Parietal lobe (tissue), 2 donors: ENCODE measurements at places on chromosomes 12 and 14. TPM values are rescaled to one million over a fixed set of nuclear protein-coding genes. Genes with fewer than 3 reads are reported as not detected.

C1QL4 gene
- total RNA-seq = not detected

OTX2 gene
- 0.31 TPM for total RNA-seq

CIPC gene
- total RNA-seq = 46.0 TPM

USP44 gene
- total RNA-seq = 2.2 TPM

EPYC gene
- not detected for total RNA-seq
